CD4-positive, alpha-beta T cell treated with Interleukin-2 at 100 ng/mL for 4 hours (primary cell): ENCODE measurements at places on chromosomes 13 and 19.

DNA sequence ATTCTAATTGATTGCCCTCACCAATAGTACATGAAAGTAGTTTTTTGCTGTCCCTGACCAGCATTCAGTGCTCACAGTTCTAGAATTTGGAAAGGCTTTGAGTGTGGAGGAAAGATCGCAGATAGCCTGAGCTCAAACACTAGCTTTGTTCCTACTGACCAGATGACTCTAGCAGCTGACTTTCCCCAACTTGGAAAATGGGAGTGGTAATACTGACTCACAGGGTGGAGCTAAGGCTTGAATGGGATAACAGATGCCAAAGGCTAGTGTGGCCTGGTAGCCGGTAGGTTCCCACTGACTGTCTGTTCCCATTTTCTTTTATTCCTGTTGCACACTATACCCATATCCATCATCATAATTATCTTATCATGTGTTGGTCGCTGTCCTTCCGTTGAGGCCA, 3.7 kb downstream of the ZSCAN22 start:
- DNase-seq, result no peak

GRCh38 chr19:39109641-39110040, 15.9 kb upstream of the PAK4 start:
- DNase-seq, result no peak

- no peak for DNase-seq
Measured at GRCh38 chr13:42076309-42076713, 27.9 kb downstream of the DGKH start.

DNA sequence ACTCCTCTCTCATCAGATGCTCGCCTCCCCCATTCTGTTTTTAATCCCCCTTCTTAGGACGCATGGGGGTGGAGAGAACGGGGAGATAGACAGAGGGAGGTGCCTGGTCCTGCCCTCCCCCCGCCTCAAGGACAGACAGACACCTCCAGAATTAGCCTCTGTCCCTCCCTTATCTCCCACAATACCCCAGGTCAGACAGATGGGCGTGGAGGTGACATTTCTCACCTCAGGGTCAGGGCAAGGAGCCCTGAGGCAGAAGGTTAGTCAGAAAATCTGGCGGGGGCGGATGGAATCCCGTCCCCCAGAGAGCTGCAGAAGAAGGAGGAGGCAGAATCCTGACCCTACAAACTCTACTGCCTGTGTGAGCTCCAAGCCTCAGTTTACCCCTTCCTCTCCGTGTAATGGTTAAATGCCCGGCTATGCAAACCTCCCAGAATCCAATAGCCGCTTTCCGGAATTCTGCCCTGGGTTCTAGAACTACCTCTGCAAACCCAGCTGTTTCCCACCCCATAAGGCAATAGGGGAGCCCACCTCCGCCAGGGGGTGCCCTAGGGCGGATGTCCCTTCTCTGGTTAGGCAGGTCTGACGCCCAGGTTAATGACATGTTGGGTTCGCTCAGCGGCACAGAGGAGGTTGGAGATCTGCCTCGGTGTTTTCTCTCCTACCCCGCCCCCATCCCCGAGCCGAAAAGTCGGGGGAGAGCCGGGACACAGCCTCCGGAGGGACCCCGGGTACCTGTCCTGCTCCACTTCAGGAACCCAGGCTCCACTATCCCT, 900 bp downstream of the PPP1R13L start:
- peak; percentile 65 for DNase-seq

GRCh38 chr13:89740994-89741685, 1606.3 kb upstream of the MIR17HG start:
- no peak for DNase-seq

DNA sequence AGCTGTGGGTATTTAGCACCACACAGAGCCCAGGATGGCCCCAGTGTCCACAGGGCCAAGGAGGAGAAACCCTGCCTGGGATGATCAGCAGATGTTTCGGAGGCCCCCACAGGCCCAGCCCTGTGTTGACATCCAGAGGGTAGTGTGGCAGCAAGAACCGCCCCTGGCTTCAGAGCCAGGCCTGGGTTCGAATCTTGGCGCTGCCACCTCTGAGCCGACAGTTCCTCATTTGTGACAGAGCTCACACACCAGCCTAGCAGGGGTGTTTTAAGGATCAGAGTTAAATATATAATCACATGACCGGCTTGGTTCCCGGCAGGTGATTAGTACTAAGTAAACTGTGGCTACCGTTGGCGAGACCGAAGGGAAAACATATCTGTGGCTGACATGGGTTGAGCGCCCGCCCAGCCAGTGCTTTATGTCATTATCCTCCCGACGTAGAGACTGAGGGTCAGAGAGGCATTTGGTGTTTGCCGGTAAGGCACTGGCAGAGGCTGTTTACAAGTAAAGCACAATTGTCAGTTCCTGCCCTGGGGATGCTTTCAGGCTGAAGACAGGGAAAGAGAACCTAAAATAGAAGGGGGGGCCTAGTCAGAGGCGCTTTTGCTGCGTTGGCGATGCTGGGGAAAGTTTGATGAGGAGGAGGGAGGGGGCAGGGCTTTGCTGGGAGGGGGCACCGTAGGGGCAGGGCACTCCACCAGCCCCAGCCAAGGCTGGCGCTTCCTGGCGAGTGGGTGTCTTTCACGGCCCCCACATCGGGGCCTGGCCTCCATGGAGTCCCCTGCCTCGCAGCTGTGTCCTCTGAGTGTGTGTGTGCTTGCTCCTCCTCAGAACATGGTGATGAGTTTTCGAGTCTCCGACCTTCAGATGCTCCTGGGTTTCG, 4.8 kb downstream of the PIAS4 start:
- no peak for DNase-seq

- DNase-seq, result no peak
Measured at GRCh38 chr19:9939301-9939913, 3.1 kb upstream of the OLFM2 start.
